ENCODE measurements at places on chromosomes 5 and 9.

DNA sequence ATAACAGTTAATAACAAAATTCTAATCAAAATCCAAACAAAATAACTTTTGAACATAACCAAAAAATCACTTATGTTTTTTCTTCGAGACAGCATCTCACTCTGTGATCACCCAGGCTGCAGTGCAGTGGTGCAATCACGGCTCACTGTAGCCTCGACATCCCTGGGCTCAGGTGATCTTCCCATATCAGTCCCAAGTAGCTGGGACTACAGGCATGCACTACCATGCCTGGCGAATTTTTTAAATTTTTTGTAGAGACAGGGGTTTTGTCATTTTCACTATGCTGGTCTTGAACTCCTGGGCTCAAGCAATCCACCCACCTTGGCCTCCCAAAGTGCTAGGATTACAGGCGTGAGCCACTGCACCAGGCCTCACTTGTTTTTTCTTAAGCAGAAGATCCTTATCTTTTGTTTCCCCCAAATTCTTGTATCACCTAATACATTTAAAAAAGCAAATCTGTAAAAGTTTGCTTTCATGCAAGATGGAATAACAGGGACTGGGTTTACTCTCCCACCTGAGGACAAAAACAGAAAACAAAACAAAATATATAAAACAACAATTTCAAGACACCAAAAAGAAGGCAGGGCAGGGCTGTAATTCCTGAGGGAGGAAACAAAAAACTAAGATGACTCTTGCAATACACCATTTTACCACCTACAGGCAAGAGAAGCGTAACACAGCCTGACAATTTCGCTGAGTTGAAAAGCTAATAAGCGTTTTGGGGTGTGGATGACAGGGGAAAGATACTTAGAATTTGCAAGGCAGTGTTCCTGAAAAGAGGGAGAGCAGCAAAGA is 71.4 kb downstream of the RAPGEF6 start:
- DNase-seq: no peak

GRCh38 chr5:16661713-16662112 is 44.9 kb upstream of the RETREG1 start:
- no peak for DNase-seq

DNA sequence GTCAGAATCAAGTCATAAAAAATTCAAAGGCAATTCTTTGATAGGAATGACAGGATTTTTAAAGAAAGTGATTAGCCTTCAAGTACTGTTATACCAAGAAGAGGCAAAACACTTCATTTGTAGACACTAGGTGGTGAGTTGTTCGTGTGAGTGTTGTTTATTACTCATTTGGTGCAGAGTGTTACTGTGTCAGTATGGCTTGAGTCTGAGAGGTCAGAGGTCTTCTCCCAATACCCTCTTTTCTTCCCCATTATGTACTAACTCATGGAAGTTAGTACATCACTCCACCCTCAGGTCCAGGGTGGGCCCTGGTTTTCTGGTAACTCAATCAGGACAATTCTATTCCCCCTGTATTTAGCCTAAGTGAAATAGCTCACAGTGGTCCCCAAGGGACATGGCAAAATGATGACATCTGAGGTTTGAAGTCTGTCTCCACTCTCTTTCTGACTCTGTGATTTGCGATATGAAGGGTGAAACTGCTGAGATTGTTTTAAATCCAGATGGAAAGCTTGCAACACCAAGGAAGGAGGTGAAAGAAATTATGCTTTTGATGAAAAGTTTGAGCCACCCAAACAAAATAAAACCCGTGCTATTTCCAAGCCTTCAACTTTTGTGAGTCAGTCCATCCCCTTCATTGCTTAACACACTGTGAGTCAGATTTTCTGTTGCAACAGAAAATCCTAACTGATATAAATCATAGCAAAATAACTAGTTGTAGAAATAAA is 56.8 kb downstream of the NUDT12 start:
- no peak for DNase-seq

- no peak for DNase-seq
These were observed 1.4 kb downstream of the NEURL1B start for GRCh38 chr5:172642486-172642885.

GRCh38 chr9:100669968-100670367 is 92.1 kb downstream of the CAVIN4 start:
- DNase-seq: no peak

DNA sequence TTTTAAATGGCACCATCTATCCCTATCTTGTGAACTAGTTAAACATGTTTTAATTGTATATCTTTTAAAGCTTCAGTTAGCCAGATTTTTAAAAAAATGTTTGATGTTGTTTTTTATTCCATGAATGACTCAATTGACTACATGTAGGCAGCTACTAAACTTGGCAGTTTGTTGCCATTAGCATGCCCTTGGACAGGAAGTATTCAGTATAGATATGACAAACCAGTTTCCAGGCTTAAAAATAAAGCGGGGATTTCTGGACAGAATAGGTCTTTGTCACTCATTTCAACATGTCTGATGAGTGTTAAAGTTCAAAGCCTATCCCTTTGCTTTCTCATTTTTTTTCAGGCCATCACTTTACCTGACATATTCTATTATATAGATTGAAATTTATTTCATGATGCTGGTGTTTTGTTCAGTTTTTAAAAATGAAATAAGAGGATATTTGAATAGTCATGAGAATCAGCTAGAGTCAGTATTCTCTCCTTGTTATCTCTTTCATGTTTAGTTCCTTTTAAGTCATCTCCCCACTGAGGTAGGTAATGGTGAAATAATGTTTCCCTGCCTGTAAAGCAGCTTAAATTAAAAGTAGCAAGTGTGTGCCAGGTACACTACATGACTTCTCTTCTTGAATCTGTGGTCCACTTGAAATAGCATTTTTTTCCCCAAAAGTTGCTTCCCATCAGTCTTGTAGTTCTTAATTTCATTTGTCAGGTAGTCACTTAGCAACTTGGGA is 11.9 kb downstream of the TNFAIP8 start:
- no peak for DNase-seq

Measured in NCI-H1417 (cell line).